Kidney glomerular epithelial cell (primary cell): ENCODE measurements at places on chromosomes 6 and 20.
A peak's percentile ranks its signal among the peaks of the same experiment; 100 is the strongest.

GRCh38 chr6:109315341-109316110 lies 66.7 kb downstream of the CD164 start:
- DNase-seq, result no peak

DNA sequence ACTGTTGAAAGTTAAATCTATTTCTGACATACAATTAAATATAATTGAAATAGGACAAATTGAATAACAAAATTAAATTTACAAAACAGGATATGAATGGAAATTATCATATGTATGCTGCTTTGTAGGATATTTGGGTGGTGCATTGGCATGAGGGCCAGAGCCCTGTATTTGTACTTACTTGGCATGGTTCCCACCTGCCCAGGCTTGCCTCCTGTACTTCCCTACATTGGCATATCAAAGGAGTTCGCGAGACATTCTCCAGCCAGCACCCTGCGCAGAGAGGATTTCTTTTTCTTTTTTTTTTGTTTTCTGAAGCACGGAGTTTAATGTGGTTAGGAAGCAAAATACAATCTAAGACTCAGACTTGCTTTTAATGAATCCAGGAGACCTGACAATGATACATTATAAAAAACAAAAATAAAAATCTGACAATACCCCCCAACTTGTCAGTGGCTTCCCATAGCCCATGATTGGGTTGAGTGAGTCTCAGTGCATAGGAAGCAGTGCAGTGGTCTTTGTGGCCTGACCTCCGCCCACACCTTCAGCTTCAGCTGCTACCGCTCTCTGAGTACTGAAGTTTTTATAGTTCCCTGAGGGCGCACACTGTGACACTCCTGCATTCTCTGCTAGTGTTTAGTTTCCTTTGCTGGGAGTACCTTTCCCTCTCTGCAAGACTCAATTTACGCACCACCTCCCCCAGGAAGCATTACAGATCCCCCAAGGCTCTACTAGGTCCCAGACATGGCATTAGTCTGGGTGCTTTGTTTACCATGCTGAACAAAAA lies 440.8 kb downstream of the UTRN start:
- peak; percentile 93 for DNase-seq

- DNase-seq, result no peak
Measured at GRCh38 chr20:58450254-58450653, 61.2 kb downstream of the VAPB start.

GRCh38 chr6:38192487-38192886 lies 373.0 kb downstream of the ZFAND3 start:
- no peak for DNase-seq

GRCh38 chr20:23162887-23163286 lies 76.8 kb upstream of the CD93 start:
- no peak for DNase-seq

DNA sequence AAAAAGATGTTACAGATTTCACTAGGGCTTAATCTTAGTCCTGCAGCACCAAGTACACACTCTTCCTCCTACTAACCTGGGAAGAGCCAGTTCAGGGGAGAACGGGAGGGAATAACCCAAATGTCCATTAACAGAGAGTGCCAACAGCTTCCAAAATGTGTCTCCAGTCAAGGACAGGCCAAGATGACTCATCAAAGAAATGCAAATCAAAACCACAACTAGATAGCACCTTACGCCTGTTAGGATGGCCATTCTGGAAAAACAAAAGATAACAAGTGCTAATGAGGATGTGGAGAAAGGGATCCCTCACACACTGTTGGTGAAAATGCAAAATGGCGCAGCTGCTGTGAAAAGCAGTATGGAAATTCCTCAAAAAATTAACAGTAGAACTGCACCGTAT lies 3.8 kb upstream of the MAS1L start:
- DNase-seq, result no peak

GRCh38 chr6:5287966-5288297 lies 26.6 kb downstream of the FARS2 start:
- no peak for DNase-seq

GRCh38 chr6:127199470-127199869 lies 67.2 kb upstream of the RNF146 start:
- DNase-seq, result no peak

DNA sequence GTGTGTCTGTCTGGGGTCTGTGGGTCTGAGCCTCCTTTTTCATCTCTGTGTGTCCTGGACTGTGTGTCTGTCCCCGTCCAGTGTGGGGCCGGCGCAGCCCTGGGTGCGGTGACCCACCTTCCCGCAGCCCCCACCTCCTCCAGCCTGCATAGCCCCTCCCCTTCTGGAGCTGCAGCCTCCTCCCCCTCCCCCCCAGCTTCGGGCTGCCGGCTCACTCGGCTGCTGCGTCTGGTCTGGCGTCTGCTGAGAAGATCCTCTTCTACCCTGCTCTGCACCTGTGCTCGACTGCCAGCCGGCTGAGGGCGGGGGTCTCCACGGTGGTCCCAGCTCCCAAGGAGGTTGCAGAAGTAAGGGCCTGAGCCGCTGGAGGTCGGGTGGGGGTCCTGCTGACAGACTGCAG lies 7.6 kb upstream of the LKAAEAR1 start:
- no peak for DNase-seq

GRCh38 chr20:58213121-58213520 lies 15.3 kb downstream of the ANKRD60 start:
- no peak for DNase-seq

GRCh38 chr6:41194386-41194785 lies 6.6 kb downstream of the TREML2 start:
- no peak for DNase-seq

DNA sequence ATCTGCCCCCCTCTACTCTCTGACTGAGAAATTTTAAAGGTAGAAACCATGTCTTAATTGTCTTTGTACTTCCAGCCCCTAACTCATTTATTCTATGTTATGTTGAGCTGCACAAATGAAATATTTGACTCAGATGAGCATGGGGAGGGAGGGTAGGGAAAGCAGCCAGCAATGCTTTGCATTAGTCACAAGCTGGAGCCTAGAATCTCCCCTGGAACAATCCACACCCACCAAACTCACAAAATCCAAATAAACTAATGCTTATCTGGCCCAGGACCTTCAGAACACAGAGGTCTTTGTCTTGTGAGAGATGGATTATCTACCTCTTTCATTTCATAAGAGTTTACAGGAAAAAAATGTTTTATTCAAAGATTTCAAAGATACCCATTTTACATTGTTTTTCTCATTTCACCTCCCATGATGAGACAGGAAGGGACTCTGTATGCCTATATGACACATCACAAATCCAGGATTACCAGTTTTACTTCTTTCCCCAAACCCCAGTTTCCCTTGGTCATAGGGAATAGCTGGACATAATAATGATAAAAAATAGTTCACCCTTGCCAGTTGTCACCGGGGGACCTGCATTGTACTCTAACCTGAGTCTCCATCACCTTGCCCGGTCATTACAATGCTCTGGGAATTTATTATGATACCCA lies 466.9 kb downstream of the KIF16B start:
- no peak for DNase-seq

- no peak for DNase-seq
Measured at GRCh38 chr6:168291450-168291849, 28.1 kb downstream of the DACT2 start.

GRCh38 chr6:100740439-100740838 lies 140.7 kb downstream of the ASCC3 start:
- no peak for DNase-seq

DNA sequence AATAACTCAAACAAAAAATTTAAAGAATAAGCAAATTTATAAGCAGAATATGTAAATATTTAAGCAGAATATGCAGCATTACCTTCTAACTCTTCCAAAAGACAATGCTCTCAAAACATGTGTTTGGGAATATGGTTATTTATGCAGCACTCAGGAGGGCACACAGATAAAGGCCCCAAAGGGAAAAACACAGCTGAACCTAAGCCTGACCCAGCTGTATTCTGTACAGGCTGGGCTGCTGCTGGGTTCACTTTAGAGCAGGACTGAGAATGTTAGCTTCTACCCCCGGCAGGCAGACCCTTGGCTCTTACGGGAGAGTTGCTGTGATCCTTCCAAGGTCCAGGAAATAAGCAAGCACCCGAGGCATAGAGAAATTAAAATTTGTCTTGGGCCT lies 37.3 kb downstream of the ABHD12 start:
- no peak for DNase-seq

- no peak for DNase-seq
Measured at GRCh38 chr20:38811769-38812168, 6.3 kb downstream of the PPP1R16B start.
